ENCODE measurements at places on chromosomes 7 and 10.

GRCh38 chr10:67698164-67698563 is 2.2 kb upstream of the CTNNA3 start:
- no peak for DNase-seq

GRCh38 chr7:30163231-30163894 is 28.6 kb downstream of the MTURN start:
- peak; percentile 89 for DNase-seq

DNA sequence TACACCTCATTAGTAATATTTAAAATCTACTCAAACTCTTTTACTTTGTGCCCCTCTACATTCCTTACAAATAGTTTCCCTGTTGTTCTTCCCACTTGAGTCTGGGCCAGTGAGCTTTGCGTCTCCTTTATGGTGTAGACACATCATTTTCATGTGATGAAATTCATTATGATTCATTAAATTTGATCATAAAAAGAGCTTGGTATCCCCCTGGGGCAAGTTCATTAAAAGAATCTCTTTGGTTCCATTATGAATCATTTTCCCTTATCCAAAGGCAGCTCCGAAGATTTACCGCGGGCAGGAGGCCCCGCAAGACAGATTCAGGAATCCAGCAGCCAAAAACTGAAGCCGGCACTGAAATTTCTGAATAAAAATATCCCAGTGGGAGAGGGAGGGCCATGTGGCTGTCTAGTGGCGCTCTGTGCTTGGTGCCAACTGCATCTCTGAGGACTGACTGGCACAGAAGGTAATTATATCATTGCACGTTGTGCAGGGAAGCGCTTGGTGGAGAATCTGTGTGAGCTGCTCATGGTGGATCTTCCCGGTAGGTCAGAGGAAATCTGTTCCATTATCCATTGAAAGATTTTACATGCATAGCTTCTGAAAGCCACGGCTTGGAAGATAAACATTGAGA is 151.4 kb upstream of the PITRM1 start:
- no peak for DNase-seq

GRCh38 chr7:123433665-123434064 is 100.7 kb downstream of the IQUB start:
- no peak for DNase-seq

DNA sequence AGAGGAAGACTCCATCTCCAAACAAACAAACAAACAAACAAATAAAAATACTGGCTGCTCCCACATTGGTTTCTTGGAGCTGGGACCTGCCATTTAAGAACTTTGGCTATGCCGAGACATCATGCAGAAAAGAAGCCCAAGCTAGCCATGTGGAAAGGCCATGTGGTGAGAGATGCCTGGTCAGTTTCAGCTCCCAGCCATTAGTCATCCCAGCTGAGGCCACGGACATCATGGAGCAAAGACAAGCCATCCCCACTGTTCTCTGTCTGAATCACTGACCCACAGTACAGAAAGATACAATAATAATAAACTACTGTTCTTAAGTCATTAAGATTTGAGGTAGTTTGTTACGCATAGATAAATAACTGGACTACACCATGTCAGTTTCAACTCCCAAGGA is 70.0 kb upstream of the PCBD1 start:
- no peak for DNase-seq

DNA sequence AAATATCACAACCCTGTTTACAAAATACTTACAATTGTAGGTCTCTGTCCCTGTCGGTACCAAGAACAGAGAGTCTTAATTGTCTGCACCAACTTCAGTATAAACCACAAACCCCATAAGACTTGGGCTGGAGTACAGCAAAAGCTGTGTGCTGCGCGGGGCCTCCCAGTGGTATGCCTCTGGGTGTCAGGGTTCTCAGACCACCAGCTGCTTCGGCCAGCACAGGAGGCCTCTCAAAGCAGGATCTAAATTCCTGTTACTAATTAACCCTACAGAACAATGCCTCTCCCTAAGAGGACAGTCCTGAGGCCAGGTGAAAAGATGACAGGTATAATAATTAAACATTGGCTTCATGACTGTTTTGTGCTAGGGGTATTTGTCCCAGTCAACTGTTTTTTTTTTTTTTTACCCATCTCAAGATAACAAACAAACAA is 957 bp upstream of the SVIL start:
- DNase-seq, result no peak

DNA sequence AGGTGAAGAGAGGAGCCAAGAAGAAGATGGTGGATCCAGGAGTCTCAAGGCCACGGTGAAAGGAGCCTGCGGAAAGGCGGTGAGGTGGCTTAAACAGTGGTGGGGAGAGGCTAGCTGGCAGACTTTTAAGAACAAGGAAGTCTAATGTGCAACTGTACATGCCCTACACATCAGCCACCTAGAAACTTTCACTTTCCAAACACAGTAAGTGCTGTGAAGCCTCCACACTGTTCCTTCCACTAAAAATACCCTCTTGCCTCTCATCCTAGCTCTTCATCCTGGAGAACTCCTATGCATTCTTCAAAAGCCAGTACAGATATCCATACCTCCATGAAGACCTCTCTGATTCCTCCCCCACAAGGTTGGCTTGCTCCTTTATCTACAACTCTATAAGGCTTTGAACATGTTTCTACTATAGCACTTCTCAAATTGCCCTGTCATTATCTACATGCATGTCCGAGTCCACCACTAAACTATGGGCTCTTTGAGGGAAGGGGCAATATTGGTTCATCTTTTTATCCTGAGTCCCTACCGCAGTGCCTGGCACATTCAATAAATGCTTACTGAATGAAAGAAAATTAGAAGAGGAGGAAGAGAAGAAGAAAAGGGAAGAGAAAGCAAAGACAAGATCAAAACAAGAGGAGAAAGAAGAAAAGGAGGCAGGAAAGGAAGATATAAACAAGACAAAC is 54.2 kb downstream of the DNAJC12 start:
- DNase-seq, result peak; percentile 32

Measured in inflammatory macrophage (primary cell).